Fibroblast of villous mesenchyme (primary cell): ENCODE measurements at places on chromosomes 7 and 10. TPM values are rescaled to one million over a fixed set of nuclear protein-coding genes. Genes with fewer than 3 reads are reported as not detected.

WNT8B gene
- total RNA-seq = not detected in 2 replicates

ZNF736 gene
- 7.4 and 8.6 TPM in 2 replicates for total RNA-seq

TEX47 gene
- not detected in 2 replicates for total RNA-seq

CDK14 gene
- 29.0 and 41.0 TPM in 2 replicates for total RNA-seq

RNF148 gene
- 0.43 and 0.64 TPM in 2 replicates for total RNA-seq
